Activated CD4-positive, alpha-beta T cell treated with anti-CD3 and anti-CD28 coated beads, Interleukin-2, amount 10 ng/mL, durations not matched to agents 24 days and 14 days (primary cell): ENCODE measurements at places on chromosomes 16 and 17. TPM values are rescaled to one million over a fixed set of nuclear protein-coding genes. Genes with fewer than 3 reads are reported as not detected.

KRT12 gene
- total RNA-seq: not detected in 2 replicates

HERPUD1 gene
- total RNA-seq: 155 and 164 TPM in 2 replicates

CTRB1 gene
- not detected in 2 replicates for total RNA-seq

PLXDC1 gene
- 0.16 and 0.43 TPM in 2 replicates for total RNA-seq

GOSR2 gene
- total RNA-seq: 57.9 and 62.2 TPM in 2 replicates
